ENCODE measurements at places on chromosomes 11 and 22. TPM values are rescaled to one million over a fixed set of nuclear protein-coding genes. Genes with fewer than 3 reads are reported as not detected.

OR8A1 gene
- not detected for total RNA-seq

TBX1 gene
- 0.17 TPM for total RNA-seq

P4HA3 gene
- total RNA-seq: 3.1 TPM

MMP11 gene
- 3.1 TPM for total RNA-seq
